Pancreas (tissue), 10 donors: ENCODE measurements at places on chromosomes 11 and 22. TPM values are rescaled to one million over a fixed set of nuclear protein-coding genes. Genes with fewer than 3 reads are reported as not detected.

Gene ARVCF
- total RNA-seq, result 5.0 TPM

Gene FLRT1
- total RNA-seq, result 0.14 TPM

Gene KCNA4
- total RNA-seq, result not detected

Gene ANO1
- 12.4 TPM for total RNA-seq

Gene GAL
- 0.38 TPM for total RNA-seq

Gene PLAAT2
- not detected for total RNA-seq

Gene MS4A15
- total RNA-seq, result not detected

Gene F2
- not detected for total RNA-seq

Gene FAM180B
- 0.17 TPM for total RNA-seq

Gene GGTLC2
- not detected for total RNA-seq

Gene LYVE1
- total RNA-seq, result 28.3 TPM

Gene KRTAP5-1
- not detected for total RNA-seq

Gene PDGFD
- total RNA-seq, result 40.7 TPM

Gene PRRG4
- total RNA-seq, result 1.6 TPM

Gene LARGE2
- total RNA-seq, result 16.7 TPM

Gene FAM181B
- 0.46 TPM for total RNA-seq

Gene ASCL2
- total RNA-seq, result 1.1 TPM

Gene APOA1
- total RNA-seq, result 5.2 TPM

Gene SPI1
- 1.2 TPM for total RNA-seq

Gene CDC42EP1
- total RNA-seq, result 118 TPM

Gene HMOX1
- 1.8 TPM for total RNA-seq

Gene RBM14
- 37.6 TPM for total RNA-seq

Gene NTM
- total RNA-seq, result 0.56 TPM

Gene YAP1
- 15.3 TPM for total RNA-seq

Gene SHISAL1
- total RNA-seq, result 0.35 TPM

Gene SSTR3
- 1.6 TPM for total RNA-seq

Gene SCN2B
- 0.05 TPM for total RNA-seq

Gene LDHAL6A
- total RNA-seq, result not detected

Gene HEPN1
- not detected for total RNA-seq

Gene SLC25A45
- 31.5 TPM for total RNA-seq

Gene OR52A1
- total RNA-seq, result not detected

Gene TMEM121B
- 0.59 TPM for total RNA-seq
